Hematopoietic multipotent progenitor cell treated with erythropoietin and hydrocortisone succinate and interleukin-3 and kit ligand, for 15 days (in vitro differentiated cells): ENCODE measurements at places on chromosomes 3 and 15.

- DNase-seq: no peak
Observed at GRCh38 chr3:57227930-57228751, 612 bp downstream of the APPL1 start.

- DNase-seq: no peak
Observed at GRCh38 chr3:73475175-73475574, 149.6 kb downstream of the PDZRN3 start.

GRCh38 chr3:171371354-171371753 is 88.9 kb downstream of the TNIK start:
- no peak for DNase-seq

- DNase-seq: no peak
Observed at GRCh38 chr3:46097691-46098241, 70.5 kb upstream of the XCR1 start.

- no peak for DNase-seq
Observed at GRCh38 chr15:61119556-61119955, 109.5 kb downstream of the RORA start.

GRCh38 chr15:95880630-95881029 is 449.9 kb upstream of the NR2F2 start:
- DNase-seq: no peak

- DNase-seq: no peak
Observed at GRCh38 chr15:75368689-75369239, 357 bp upstream of the MAN2C1 start.

DNA sequence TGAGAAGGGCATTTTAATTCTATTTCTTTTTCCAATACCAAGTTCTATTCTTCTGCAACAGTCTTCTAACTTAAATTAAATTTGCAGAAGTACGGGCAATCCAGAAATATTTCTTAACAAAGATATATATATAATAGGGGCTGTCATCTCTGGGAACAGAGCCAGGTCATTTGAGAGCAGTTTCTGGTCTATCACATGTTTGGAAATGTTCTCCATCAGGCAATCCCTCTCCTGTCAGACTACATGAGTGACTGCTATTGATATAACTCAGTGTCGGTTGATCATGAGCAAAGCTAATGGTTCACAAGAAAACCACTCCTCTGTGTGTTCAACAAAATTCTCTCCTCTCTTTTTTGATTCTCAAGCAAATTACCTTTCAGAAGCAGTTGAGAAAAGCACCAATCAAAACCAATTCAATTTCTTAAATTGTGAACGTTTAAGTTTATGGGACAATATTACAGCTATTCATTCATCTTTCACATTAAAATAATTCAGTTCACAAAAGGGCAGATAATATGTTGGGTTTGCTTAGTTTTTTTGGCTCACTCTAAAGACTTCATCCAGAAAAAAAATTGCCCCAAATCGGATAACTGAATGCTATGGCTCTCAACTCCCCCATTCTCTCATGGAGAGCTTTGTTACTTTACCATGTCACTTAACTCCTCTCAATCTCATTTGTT is 152.9 kb upstream of the TGFBR2 start:
- no peak for DNase-seq

DNA sequence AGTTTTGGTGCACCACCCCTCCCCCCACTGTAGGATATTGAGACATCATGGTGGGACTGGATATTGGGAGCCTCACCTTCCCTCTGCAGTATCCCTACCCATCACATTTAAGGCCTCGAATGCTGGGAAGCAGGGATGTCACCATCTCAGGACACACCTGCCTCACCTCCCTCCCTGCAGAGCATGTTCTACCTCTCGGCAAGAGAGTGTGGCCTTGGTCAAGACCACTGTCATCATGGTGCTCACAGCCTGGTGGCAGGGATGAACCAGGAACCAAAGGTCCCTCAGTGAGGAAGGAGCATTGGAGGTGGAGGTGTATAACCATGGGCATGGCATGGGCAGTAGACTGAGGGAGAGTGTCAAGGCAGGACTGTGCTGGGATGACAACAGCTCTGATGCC is 104.8 kb downstream of the CORO2B start:
- DNase-seq: no peak

GRCh38 chr3:141388823-141389621 is 20.7 kb downstream of the ZBTB38 start:
- DNase-seq: no peak

DNA sequence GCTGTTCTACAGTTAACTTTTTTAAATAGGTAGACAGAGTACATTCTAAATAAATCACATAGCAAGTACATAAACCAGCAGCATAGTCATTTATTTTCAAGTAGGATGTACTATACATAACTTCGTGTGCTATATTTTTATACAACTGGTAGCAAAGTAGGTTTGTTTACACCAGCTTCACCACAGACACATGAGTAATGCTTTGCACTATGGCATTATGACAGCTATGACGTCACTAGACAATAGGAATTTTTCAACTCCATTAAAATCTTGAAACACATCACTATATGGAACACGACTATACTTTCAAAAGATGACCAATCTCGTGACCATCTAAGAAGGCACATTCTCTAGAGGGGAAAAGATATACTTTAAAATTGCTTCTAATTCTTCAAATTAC is 3.5 kb downstream of the TEX55 start:
- no peak for DNase-seq

GRCh38 chr3:122555275-122556071 is 8.6 kb downstream of the PARP9 start:
- no peak for DNase-seq

DNA sequence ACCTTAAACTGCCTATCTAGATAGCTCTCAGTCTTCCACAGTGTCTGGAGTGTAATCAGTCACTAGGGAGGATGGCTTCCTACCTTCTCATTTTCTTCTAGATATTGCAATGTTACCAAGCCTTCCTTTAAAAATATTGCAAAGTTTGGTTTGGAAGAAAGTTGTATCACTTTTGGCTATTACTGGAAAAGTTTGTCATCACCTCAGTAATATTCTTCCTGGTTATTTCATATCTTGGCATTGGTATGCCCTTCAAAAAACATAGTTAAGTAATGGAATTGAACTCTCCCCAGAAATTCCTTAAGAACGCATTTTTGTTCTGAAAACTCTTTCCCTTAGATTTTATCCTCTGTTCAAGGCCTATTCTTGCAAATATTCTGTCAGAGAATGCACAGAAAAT is 179.3 kb upstream of the MME start:
- DNase-seq: no peak

GRCh38 chr3:153029350-153029749 is 132.7 kb upstream of the RAP2B start:
- DNase-seq: peak; percentile 92

- DNase-seq: no peak
Observed at GRCh38 chr15:59321000-59321689, 51.5 kb downstream of the MYO1E start.

DNA sequence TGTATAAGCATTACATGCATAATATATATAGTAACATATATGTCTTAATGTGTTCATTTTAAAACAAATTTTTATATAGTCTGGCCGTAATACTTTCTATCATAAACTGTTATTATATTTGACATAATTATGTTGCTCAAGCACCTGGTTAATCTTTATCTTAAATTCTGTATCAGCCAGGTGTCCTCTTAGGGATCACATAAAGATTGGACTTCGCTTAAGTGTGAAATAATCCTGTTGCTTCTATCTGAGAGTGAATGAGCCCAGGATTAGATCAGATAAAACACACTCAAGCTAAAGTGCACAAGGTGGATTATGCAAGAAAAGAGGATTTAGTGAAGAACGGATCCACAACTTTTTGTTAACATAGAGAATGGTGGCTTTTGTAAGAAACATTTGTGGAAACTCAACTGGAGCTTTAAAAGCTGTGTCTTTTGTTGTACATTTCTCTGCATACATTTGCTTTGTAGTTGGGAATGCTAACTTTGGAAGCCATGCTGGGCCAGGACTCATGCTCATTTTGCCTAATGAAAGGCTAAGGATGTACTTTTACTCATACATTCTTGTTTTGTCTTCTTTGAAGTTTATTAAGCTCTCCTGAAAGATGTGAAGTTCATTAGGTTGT is 437.8 kb downstream of the ZIC1 start:
- no peak for DNase-seq

DNA sequence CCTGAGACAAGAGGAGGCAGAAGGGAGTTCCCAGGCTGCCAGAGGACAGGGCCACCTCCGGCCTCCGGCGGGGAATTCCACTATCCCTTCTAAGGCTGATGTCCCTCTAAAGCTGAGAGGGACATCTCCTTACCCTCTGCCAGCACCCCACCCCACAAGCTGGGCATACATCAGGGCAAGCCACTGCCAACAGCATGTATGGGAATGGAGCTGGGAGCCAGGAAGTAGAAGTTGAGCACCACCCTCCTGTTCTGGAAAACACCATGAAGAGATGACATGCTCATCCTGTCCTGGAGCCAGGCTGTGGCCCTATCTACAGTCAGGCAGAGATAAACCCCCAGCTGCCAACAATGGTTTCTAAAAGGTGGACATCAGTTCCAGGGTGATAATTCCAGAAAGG is 7.1 kb downstream of the PLCD1 start:
- no peak for DNase-seq

DNA sequence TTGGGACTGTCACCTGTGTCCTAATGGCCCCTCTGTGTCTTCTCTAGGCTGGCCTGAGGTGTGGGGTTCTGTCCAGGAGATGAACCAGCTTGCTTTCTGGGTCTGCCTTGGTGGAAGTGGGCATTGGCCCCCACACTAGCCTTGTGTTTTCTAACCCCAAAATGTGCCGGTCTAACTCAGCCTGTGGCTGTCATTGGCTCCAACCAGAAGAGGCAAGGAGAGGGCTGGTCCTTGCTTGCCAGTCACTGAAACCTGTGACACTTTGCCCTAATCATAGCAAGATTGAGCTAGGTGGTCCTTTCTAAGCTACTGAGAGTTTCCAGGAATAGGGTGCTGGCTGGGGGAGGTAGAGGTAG is 2.2 kb downstream of the C15orf39 start:
- DNase-seq: no peak

GRCh38 chr3:59563072-59563605 is 513.3 kb upstream of the CFAP20DC start:
- DNase-seq: no peak

- DNase-seq: no peak
Observed at GRCh38 chr15:79541196-79541595, 109.1 kb downstream of the MINAR1 start.

- DNase-seq: no peak
Observed at GRCh38 chr3:54841471-54841870, 86.4 kb downstream of the LRTM1 start.

- no peak for DNase-seq
Observed at GRCh38 chr3:81195478-81195877, 566.0 kb downstream of the GBE1 start.

GRCh38 chr3:42865256-42865655 is 10.4 kb downstream of the CYP8B1 start:
- DNase-seq: no peak

DNA sequence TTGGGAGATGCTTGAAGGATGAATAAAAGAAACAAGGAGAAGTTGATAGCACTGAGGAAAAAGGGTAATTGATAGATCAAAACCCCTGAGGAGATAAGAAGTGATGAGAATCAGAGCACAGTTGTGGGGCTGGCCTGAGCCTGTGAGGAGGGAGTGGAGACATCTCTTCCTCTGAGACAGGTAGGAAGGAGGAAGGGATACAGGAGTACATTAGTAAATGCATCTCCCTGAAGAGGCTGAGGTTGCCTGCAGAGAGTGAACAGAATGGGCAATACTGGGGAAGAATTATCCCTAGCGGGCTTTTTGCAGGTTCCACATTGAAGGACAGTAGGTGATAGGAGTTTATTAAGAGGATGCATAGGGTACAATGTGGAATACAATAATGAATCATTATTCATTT is 17.3 kb upstream of the SCAMP5 start:
- DNase-seq: no peak

- no peak for DNase-seq
Observed at GRCh38 chr3:52539010-52539653, 2.7 kb downstream of the UQCC5 start.

- no peak for DNase-seq
Observed at GRCh38 chr15:76840830-76841460, 64.2 kb downstream of the SCAPER start.

DNA sequence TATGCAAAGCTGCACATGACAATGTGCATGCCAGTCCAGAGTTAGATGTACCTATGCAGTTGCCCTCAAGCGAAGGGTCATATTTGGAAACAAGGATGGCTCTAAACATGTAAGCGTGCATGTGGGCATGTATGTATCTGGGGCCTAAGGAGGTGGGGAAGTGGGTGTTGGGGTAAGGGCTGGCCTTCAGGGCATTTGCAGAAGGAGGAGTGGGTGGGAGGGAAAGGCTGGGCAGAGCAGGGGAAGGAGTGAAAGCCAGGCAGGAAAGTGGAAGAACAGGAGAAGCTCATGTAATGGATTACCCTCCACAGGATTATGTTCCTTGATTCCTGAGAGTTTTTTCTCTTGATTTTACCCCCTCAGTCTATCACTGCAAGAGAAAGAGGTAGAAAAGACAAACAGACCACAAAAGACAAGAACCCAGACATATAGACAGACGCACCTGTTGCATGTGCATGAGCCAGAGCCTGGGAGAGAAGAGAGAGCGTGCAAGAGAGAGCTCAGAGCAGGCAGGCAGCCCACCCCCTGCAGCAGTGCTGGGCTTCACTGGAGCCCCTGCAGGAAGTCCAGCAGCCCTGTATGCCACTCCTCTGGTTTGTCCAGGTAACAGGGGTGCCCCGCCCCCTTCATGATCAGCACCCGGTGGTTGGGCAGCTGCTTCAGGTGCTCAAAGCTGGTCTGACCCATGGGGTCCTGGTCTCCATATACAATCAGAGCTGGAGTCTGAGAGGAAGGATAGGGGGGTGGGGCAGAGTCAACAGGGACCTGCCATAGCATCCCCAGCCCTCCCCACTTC is 1.8 kb upstream of the PCBP4 start:
- DNase-seq: no peak
